ENCODE measurements at places on chromosomes 3 and 15.

DNA sequence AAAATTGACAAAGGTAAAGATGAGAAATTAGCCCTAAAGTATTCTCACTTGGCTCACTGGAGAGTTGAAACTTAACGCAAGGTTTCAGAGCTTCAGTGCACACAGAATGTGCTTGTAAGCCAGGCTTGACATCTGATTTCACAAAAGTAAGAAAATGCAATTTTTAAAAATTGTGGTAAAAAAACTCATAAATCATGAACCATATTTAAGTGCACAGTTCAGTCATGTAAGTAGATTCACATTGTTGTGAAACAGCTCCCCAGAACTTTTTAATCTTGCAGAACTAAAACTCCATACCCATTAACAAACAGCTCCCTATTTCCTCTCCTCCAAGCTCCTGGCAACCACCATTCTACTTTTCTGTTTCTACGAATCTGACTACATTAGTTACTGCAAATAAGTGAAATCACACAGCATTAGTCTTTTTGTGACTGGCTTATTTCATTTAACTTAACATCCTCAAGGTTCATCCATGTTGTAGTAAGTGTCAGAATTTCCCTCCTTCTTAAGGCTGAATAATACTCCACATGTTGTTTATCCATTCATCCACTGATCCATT lies 14.5 kb downstream of the RTP3 start:
- no peak for DNase-seq

GRCh38 chr3:143885780-143886427 lies 37.6 kb upstream of the SLC9A9 start:
- DNase-seq, result peak; percentile 57

GRCh38 chr15:31513178-31513577 lies 186.5 kb downstream of the KLF13 start:
- no peak for DNase-seq

DNA sequence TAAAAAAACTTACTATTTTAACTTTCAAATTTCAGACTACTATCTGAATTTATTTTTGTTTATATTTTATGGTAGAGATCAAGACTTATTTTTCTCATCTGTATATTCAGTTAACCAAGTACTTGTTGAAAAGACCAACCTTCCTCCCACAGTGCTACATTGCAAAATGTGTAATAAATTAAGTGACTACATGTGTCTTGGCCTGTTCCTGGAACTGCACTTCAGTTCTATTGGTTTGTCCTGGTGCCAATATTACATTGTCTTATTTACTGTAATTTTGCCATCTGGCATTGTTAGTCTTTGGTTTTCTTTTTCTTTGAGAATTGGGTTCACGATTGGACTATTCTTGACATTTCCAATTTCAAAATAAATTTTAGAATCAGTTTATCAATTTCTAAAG lies 138.4 kb upstream of the KCNMB2 start:
- no peak for DNase-seq

DNA sequence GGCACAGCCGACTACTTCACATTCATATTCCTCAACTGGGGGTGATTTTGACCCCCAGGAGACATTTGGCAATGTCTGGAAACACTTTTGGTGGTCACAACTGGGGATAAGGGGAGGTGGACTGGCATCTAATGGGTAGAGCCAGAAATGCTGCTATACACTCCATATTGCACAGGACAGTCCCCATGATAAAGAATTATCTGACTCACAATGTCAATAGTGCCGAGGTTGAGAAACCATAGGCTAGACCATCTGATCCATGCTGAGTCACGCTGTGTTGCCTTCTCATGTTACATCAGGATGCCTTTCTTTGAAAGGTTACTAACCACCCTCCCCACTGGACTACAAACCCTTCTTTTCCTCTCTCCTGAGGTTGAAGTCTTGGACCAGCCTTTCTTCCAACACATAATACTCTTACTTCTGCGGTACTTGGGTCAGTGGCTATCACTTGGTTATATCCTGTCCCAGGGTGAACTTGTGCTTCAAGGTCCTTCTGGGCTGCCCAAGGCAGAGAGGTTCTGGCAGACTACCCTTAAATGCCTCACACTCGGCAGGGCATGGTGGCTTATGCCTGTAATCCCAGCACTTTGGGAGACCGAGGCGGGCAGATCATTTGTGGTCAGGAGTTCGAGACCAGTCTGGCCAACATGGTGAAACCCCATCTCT lies 68.8 kb downstream of the CTNNB1 start:
- peak; percentile 84 for DNase-seq

DNA sequence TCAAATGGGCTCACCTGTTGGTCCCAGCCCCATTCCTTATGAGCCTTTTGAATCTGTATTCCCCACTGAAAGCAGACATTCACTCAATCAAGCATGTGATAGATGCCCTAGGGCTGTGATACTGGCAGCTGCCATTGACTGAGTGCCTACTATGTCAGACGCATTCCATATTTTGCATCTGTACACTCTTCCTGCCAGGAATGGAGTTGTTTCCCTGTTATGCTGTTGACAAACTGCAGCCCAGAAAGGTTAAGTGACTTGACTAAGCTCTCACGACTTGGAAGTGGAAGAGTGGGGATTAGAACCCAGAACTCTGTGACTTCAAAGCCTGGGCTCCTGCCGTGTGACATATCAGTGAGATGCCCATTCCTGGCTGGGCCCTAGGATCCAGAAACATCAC lies 211.4 kb downstream of the RPLP1 start:
- DNase-seq, result no peak

DNA sequence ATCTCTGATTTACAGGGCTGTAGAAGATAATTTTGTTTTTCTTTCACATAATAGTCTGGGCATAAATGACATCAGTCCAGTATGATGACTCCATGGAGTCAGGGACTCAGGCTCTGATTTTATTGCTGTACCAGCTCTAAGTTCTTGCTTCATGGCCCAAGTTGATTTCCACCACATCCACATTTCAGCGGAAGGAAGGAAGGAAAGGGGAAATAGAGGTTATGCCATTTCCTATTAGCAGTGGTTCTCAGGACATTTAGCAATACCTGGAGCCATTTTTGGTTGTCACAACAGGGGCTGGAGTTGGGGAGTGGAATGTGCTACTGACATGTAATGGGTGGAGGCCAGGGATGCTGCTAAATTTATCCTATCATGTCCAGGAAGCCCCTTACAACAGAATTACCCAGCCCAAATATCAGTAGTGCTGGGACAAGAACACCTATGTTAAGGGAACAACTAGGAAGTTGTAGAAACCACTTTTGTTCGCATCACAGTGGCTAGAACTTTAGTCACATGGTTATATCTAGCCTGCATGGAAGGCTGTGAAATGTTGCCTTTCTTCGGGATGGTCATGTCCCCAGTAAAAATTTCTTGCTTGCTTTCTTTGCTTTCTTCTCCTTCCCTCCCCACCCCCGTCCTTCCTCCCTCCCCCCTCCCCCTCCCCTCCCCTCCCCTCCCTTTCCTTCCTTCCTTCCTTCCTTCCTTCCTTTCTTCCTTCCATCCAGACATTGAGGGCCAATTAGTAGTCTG lies 42.1 kb downstream of the OXSR1 start:
- DNase-seq, result no peak

- no peak for DNase-seq
Observed at GRCh38 chr3:145889730-145890129, 271.3 kb downstream of the PLOD2 start.

DNA sequence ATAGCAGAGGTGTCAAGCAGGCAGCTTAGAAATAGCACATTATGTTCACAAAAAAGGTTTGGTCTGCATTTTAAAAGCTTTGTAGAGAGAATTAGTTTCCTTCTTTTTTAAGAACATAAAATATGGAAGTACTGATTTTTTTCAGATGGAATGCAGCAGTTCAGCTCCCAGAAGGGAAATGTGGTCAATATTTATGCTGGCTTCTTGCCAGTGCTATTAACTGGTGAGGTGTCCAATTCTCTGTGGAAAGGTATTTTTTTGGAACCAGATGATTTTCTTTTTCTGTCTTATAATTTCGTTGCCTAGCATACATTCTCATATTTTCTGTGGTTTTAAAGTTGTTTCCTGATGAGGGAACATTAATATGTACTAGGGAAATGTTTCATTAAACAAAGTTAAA lies 211.4 kb upstream of the ZNF385D start:
- DNase-seq, result no peak

DNA sequence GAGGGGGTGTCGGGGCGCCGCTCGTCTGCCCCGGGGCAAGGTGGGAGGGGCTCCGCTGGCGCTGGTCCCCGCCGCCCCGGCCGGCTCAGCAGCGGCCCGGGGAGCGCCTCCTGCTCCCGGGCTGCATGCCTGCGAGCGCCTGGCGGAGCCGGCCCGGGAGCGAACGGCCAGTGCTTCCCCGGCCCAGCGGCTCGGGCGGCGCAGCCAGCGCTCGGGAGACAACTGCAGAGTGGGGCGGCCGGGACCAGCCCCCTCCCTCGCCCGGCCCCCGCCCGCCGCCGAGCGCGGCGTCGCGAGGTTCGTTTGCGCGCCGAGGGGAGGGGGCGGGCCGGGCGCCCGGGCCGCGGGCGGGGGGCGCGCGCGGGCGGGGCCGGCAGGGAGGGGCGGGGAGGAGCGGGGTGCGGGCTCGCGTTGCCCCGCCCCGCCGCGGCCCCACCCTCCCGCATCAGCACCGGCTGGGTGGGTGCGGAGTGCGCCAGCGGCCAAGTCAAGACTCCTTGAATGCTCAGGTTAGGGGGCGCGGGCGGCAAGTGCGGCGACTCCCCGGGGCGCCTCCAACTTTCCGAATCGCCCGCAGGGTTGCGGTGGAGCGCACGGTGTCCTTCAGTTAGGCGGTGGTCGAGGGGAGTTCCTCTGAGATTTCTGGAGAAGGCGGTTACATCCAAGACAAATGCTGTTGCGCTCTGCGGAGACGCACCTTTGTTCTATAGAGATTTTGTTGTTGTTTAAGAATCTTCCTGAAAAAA lies at the start of gene RGMA:
TSS of gene RGMA (minus strand) at position 231 of the 746 bp plus-strand sequence. CDS start 279 bp downstream, outside the sequence.
- DNase-seq, result peak; percentile 64

DNA sequence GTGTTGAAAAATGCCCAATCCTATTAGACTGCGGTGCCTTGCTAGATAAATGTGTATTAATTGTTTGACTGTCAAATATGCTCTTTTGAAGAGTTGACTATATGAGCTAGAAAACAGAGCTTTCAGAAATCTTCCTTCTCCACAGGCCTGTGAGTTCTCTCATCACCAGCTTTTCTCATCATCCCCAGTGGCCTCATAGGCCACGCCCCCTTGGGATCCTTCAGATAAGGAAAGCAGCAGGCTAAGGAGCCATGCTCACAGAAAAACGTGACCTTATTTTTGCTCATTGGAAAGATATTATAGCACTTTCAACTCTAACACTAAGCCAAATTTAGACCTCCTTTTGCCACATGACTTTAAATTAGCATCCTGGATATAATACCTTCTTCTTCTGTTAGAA lies 514.4 kb upstream of the ARRDC4 start:
- no peak for DNase-seq

DNA sequence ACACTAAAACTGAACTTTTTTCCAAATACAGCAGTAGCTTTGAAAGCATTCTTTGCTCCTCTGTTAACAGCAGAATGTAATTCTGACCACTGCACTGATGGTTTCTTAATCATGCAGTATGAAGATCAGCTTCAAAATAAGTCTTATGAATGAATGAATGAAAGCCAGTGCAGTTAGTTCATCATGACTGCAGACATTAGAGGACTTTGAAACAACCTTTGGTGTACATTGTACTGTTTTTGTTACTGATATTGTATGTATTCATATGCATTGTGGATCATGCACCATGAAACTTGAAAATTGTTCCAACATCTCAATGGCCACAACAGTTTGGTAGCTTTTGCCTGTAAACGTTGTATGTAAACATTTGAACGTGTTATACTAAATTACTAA lies 1.3 kb upstream of the TNIK start:
- DNase-seq, result no peak

GRCh38 chr3:68771681-68772080 lies 160.7 kb downstream of the TAFA4 start:
- no peak for DNase-seq

- no peak for DNase-seq
Observed at GRCh38 chr15:63905131-63905530, 71.4 kb upstream of the HERC1 start.

- DNase-seq, result peak; percentile 68
Observed at GRCh38 chr3:12175844-12176453, 17.2 kb upstream of the TIMP4 start.

GRCh38 chr15:73530649-73531048 lies 87.7 kb downstream of the REC114 start:
- peak; percentile 11 for DNase-seq

DNA sequence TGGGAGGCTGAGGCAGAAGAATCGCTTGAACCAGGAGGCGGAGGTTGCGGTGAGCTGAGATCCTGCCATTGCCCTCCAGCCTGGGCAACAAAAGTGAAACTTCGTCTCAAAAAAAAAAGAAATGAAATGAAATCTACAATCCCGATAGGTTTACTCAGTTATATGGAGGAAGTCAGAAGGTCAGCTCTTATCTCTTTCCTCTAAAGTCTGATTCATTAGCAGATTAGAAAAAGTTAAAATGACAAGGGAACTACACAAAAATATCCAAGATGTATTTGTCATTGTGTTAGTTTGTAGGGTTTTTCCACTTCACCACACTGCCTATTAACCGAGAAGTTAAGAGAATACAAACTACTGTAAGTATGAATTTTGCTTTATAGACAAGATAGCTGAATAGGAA lies 420.6 kb downstream of the SHQ1 start:
- no peak for DNase-seq

DNA sequence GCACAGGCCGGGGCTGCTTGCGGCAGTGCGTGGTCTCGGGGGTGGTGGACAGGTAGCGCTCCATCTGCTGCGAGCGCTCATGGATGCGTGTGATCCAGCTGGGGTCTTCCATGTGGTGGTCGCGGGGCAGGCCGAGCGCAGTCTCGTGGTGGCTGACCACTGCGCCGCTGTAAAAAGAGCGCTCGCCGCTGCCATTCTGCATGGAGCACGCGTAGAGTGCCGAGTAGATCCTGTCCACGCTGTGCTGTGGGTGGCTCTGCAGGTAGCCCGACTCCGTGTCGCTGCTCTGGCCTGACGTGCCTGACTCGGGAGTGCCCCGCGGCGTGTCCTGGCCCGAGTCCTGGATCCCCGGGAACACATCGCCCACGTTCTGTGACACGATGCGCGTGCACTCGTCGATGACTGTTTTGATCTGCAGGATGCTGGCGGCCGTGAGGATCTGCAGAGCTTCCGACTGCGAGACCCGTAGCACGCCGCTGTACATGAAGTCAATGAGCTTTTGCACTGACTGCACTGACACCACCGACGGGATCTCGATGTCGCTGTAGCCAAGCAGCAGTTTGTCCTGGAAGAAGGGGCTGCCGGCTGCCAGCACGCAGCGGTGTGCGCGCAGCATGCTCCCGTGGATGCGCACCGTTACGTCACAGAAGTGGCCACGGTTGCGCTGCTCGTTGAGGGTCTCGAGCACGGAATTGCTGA lies 57.4 kb downstream of the TIGIT start:
- no peak for DNase-seq

- no peak for DNase-seq
Observed at GRCh38 chr3:127796831-127797150, 25.5 kb downstream of the MGLL start.

- no peak for DNase-seq
Observed at GRCh38 chr15:70072479-70072878, 25.2 kb downstream of the TLE3 start.

Measured in AG20443 (cell line).